NCI-H2081 (cell line): ENCODE measurements at places on chromosomes 7 and 10.
A peak's percentile ranks its signal among the peaks of the same experiment; 100 is the strongest.

DNA sequence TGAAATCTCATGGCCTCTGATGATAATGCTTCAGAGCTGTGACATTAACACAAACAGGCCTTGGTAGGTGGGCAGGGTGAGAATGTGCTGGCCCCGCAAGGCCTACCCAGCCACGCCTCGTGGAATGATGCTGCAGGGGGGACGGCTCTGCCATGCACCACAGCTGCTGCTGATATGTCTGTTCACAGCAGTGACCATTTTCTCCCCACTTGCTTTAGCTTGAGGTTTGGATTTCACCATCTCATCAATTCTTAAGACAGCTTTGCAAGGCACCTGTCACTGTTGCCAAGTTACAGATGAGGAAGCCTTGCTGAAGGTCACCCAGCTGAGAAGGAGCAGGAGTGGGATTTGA lies 128.3 kb downstream of the PTPN20 start:
- no peak for DNase-seq

- DNase-seq: no peak
These were observed 218.3 kb downstream of the PTPRN2 start for GRCh38 chr7:158369290-158369689.

GRCh38 chr7:3356173-3356572 lies 55.1 kb downstream of the SDK1 start:
- DNase-seq: no peak

DNA sequence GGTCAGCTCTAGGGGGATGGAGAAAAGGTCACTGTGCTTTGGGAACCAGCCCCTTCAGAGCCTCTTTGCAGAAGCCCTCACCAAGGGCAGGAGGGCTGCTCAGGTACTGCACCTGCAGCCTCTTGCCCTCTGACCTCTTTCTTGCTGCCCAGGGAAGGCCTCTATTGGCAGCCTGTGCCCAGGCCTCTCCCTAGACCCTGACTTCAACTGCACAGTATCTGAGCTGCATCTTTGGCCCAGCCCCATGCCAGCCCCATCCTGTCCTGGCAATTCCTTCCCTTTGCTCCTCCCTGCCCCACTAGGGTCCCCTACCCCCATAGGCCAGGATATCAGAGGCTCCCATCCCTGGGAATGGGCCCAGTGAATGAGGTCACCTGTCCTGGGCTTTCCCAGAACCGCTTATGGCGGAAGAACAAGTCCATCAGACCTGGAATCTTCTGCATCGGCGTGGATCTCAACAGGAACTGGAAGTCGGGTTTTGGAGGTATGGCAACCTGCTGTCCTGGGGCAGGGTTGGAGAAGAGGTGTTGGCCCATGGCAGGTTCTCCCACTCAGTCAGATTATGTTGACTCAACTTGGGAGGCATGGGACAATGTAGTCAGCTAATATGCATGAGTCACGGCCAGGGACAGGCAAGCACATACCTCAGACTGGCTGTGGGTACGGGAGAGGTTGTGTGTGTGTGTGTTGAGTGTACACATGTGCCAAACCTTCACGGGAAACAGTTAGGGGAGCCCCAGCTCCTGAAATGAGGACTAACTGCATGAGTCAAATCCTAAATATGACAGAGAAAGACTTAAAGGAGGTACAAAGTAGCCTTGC lies 17.1 kb upstream of the CPA1 start:
- DNase-seq: no peak

DNA sequence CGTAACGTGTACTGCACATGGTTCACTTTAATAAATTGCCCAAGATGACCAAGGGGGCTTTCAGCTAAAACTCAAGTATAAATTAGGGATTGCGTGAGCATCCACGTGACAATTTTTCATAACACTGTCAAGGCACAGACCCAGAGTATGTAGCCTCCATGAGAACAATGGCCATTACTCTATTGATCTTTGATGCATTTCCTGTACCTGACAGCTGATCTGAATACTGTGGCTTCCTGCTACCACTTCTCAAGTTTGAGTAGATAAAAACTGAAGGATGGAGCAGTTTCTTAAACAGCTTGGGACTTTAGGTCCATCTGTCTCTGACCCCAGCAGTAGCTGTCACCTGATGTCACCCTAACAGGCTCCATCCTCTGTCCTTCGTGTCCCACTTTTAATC lies 98.9 kb downstream of the ABCC2 start:
- DNase-seq: no peak

- no peak for DNase-seq
These were observed 1.8 kb downstream of the GNG11 start for GRCh38 chr7:93923296-93923695.

DNA sequence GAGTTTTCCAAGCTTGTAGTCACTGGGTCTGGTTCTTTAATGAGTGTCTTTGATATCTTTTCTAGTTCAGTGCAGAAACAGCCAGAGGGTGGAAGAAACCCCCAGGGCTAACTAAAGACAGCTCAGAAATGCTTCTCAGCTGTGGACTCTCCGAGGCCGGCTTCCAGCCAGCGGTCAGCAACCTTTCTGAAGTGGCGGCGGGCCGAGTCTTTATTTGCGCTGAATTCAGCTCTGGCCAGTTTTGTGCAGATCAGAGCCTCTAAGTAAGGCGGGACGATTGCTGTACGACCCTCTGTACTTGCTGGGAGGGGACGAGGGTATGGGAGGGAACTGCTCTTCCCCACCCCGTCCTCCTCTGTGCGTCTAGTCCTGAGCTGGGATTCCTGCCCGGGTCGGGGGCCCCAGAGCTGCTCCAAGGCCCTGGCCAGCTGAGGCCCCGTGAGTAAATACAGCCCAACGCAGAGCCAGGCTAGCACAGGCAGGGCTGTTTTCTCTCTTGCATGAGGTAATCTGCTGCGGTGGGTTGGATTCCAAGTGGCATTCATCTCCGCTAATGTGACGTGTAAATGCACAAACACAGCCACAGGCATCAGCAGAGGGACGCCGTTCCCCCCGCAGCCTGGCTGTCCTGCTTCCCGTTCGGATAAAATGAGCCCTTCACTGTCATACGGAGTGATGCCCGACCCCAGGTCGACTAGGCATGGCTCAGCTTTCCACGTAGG lies 159.8 kb downstream of the PIP4K2A start:
- peak; percentile 32 for DNase-seq

DNA sequence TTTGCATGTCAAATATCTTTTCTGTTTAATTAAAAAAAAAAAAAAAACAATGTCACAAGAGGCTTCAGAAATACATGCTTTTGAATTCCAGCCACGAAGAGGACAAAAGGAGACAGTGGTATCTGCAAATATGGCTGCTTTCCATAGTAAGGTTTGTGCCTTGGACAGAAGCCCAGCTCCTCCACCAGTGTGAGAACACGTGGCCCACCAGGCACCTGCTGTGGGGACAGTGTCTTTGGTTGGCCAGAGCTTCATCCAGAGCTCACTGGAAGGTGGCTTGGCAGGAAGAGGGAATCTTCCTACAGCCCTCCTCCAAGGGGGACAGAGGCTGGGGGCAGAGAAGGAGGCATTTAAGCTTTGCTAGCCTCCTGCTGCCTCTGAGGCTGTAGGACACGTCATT lies 144.6 kb downstream of the GLCCI1 start:
- no peak for DNase-seq

DNA sequence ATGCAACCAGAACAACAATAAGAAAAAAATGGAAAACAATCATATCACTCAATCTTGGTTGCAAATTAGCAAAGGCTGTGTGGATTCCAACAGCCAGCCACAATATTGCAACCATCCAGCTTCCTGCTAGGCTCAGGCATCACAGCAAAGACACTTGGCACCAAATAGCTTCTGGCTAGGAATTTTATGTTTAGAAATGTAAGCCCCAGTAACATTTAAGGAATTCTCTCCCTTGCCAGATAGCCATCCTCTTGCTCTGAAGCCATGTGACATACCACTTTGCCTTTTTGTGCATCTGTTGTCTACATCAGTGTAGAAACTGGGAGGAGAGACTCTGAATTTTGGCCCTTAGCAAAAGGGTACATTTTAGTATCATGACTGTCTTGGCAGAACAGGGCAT lies 22.2 kb downstream of the MKX start:
- no peak for DNase-seq

DNA sequence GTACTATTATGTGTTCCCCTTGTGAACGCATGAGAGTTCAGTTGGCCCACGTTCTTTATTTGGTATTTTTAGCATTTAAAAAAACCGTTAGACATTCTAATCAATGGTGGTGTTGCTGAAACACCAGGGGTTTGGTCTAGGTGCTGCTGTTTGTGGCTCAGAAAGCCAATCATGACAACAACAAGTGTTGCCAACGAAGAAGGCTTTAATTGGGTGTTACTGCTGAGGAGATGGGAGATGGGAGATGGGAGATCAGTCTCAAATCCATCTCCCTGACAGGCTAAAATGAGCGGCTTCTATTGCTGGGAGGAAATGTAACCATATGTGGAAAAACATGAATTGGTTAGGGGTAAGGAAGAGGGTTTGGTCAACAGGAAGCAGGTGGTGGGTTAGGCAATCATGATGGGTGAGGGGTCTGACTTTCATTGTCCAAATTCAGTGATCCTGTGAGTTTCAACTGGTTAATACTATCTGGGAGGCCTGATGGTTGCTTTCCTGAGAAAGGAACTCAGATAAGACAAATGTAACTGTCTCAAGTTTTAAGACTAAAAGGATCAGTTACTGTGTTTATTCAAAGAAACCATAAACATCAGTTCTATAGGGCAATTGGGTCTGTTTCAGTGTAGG lies 4.6 kb upstream of the ZNF425 start:
- no peak for DNase-seq

DNA sequence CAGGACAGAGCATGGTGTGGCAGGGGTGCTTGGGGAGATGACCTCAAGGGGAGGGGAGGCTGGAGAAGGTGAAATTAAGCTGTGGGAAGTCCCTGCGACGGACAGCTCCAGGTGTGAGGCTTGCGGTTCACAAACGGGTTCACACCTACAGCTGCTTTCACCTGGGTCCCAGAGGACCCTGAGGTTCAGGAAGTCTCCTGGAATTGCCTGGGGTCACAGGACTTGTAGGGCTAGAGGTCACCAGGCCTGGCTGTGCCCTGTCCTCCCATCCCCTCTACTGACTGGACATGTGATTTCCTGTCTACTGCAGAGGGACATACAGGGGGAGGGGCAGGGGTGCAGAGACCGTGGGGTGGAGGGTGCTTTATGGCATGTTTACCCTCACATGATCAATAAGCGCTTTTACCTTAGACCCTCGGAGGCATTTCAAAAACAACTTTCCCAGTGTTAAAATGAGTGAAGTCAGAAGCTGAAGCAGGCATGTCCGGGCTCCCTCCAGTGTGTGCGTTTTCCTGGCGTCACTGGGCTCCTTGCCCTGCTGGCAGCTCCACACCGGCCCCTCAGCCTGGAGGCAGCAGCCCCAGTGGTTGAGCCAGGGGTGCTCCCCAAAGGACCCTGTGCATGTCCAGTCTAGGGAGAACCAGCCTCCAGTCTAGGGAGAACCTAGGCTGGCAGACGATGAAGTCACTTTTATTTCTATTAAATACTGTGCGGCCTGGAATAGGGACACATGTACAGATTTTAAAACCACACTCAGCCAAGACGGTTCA lies 66.6 kb upstream of the IGFBP3 start:
- DNase-seq: no peak

GRCh38 chr10:119364645-119365600 lies 157.6 kb downstream of the GRK5 start:
- no peak for DNase-seq

DNA sequence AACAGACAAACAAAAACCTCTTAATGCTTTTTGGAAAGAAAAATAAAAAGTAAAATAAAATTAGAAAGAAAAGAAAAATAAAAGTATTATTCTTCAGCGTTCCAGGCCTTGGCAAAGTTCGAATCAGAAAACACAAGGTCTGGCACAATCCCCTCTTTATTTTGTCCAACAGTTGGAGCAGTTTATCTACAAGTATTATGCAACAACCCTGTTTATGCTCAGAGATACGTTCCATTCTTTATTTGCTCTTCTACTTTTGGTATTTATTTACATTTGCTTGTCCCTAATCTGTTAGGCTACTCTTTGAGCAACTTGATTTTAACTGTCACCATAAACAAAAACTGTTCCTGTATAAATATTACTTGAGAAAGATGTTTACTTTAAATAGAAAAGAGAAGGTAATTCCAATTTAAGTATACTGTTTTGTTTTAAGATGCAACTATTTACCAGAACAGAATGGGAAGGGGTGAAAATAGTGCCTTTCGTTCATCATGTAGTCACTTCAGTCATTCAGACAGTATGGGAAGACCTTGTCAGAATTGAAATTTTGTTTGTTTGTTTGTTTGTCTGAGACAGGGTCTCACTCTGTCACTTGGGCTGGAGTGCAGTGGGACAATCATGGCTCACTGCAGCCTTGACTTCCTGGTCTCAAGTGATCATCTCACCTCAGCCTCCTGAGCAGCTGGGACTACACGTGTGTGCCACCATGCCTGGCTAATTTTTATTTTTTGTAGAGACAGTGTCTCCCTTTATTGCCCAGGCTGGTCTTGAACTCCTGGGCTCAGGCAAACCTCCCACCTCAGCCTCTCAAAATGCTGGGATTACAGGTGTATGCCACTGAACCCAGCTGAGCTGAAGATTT lies 5.7 kb downstream of the PDK4 start:
- no peak for DNase-seq

DNA sequence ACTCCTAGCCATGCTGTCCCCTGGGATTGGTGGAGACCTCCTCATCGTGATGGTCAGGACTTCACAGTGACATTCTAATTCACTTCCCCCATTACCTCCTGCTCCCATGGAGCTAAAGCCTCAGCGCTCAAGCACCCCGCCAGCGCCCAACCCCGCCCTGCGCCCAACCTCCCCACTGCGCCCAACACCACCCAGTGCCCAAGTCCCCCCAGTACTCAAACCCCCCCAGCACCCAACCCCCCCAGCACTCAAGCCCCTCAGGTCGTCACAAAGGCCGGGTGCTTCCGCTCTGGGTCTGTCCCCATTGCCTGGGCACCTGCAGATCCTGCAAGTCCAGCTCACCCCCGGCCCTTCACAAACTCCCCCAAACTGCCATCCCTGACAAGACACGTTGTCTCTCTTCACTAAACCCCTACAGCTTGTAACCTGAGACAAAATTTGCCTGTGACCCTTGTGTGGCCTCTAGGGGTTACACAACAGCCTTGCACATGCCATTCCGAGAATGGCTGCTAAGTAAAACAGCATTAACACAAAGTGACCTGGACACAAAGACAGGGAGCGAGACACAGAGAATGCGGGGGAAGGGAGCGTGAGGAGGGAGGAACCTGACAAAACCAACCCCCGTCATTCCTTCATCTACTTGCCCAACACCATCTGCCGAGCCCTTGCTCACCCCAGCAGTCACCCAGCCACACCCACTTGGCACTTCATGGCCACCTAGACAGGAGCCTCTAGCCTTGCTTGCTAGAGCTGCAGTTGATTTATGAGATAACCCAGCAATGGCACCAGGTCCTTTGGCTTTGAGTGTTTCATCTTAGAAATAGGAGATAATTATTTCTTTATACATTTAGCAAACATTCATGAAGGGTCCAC lies 107.8 kb downstream of the ADARB2 start:
- DNase-seq: no peak

DNA sequence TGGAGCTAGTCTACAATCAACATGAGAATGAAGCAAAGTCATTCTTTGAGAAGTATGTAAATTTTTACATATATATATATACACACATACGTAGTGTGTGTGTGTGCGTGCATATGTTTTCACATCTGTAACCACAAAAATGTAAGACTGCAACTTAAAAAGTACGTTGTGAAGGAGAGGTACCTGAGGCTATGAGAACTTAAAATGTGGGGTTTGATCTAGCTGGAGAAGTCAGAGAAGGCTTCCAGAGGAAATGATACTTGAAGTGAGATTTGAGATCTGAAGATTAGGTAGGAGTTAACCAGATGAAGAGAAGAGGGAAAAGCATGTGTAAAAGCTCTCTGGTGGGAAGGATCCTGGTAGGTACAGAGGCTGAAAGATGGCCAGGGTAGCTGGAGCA lies 5.8 kb downstream of the TAF5 start:
- DNase-seq: no peak
